Brain (organoid and tissue), 16 donors: ENCODE measurements at places on chromosomes 13 and 19.
A peak's percentile ranks its signal among the peaks of the same experiment; 100 is the strongest.

DNA sequence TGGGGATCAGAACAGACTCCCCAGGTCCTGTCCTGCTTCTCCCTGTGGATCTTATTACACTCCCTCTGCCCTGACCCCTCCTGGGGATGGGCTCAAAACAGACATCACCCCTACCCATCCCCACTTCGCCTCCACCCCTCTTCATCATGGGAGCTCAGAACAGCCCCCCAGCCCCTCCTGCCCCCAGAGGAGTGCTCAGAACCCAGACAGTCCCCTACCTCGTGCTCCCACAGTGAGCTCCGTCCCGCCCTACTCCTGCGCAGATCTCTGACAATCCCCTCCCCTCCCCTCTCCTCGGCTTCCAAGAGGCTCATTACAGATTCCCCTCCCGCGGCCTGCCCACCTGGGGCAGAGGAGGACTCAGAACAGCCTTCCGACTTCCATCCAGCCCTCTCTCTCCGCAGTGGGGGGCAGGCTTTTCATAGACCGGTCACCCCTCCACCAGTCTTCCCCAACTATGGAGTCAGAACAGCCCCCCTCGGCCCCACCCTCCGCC, 6.1 kb downstream of the NXNL1 start:
- no peak for DNase-seq

DNA sequence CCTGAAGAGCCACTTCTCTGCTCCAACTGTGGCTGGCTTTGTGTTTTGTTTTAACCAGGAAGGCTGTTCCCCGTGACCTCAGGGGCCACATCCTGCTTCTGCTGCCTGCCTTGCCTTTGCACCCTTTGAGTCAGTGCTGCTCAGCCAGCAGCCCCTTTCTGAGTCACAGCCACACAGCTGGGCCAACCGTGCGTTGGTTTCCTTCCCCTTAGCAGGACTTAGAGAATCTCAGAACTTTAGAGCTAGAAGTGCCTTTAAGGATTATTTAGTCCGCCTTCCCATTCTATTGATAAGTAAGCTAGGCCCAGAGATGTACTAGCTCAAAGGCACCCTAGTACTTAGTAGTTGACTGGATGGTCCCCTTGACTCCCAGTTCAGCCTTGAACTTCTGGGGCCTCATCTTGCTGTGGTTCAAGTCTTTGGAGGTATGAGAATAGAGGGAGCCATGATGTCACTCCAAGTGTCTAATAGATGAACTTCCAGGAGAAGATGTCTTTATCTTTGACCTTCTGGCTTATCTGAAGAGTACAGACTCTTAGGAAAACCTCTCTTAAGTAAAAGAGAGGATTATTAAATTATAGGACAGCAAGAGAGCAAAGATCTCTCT, 8.0 kb downstream of the RGCC start:
- DNase-seq = no peak

DNA sequence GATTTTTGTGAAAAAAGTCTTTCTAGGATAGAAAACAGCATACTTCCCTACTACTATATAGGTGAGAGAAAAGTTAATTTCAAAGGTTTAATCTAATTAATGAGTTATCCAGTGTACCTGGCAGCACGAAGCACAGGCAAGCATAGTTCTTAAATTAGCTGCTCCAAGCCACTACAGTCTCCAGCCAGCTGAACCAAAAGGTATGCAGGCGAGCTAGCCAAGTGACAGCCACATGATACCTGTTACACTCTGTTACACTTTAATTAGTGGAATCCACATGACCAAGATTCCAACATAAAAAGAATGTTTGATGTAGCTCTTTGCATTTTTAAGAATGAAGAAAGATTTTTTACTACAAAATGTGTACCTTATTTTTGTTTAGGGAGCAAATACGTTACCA, 15.5 kb downstream of the SLC25A30 start:
- no peak for DNase-seq

DNA sequence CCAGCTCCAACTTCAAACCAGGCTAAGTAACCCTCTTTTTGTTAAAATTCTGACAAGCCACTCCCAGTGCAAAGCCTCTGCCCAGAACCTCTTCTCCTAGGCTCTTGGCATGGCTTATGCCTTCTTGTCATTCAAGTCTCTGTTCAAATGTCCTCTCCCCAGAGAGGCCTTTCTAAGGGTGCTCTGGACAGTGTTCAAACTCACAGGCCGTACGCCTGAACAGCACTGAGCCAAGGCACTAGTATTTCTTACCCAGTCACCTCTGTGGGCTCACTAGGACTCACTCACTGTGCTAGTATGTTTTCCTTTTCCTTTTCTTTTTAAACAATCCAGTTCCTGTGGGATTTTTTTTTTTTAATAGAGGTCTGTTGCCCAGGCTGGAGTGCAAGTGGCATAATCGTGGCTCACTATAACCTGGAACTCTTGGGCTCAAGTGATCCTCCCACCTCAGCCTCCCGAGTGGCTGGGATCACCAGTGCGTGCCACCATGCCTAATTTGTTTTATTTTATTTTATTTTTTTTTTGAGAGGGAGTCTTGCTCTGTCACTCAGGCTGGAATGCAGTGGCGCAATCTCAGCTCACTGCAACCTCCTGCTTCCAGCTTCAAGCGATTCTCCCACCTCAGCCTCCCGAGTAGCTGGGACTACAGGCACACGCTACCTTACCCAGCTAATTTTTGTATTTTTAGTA, 2.3 kb upstream of the ASF1B start:
- DNase-seq = peak; percentile 57

DNA sequence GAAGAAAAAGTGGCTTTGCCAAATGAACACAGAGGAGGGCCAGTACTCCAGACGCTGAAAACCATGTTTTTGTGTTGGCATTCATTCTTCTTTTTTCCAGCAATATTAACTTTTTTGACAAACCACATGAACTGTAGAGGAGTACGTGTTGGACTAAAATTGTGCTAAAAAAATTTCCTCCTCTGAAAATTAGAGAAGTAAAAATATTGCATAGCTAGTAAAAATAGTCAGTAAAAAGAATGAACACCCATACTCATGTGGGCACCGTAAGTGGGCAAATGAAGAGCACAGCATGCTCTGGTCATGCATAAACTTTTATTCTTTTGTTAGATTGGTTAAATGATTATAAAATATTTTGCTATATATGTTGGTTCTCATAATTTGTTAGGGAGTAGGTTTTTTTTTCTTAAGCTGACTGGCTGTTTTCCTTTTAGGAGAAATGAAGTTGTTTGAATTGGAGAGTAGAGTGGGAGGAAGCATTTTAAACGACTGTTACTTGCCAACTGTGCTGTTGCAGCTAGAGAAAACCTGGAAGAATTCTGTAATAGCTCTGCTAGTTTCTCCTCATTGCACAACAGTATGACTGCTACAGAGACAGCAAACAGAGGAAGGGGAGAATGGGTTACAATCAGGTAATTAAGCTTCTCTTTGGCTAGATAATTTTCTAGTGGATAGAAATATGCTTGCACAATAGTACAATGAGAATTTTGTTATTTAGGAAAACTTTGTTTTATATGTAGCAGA, 222.4 kb downstream of the KCTD12 start:
- no peak for DNase-seq

DNA sequence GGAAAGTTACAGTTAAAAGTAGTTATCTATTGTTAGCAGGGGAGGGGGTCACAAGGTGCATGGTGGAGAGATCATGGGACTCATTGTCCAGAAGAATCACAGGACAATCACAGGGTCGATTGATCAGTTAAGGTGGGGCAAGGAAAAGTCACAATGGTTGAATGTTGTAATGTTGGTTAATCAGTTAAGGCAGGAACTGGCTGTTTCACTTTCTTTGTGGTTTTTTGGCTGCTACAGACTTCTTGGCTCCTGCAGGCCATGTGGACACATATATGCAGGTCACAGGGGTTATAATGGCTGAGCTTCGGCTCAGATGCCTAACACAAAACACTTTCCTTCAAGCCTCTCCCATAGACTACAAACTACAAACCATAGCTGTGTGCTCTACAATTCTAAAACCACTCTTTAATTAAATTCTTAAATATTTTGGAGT, 6.9 kb upstream of the ZNF431 start:
- DNase-seq = no peak

DNA sequence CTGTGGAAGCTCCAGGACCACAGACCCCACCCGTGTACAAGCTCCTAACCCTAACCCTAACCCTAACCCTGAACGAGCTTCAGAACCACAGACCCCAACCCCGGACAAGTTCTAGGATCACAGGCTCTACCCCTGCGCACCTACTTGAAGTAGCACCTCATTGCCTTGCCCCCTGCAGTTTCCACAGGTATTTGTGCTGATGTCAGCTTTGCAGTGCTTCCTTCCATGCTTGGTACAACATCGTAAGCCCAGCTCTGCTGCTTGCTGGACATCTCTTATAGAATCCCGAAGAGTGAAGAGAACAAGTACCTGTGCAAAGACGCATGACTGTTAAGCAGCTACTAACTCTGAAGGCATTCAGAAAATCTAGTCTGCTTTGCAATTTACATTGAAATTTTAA, 20.7 kb upstream of the CDC16 start:
- DNase-seq = no peak

DNA sequence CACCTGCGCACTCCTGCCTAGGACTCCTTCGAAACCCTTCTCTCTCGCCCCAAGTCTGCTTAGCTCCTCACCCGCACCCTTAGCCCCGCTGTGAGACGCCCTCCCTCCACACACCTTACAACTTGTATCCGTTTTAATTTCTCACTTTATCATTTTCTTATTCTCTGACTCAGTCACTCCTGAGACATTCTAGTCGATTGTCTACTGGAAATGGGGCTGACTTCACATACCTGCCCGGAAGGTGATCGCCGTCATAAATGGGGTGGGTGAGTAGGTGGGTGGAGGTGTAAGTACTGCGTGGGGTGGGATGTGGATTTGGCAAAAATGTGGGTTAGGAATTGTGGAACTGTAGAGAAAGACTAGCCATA, 714 bp downstream of the NDFIP2 start:
- no peak for DNase-seq

- DNase-seq = no peak
These were observed 804.6 kb downstream of the SLITRK6 start for GRCh38 chr13:84994582-84994981.

- no peak for DNase-seq
These were observed 6.2 kb upstream of the USP12 start for GRCh38 chr13:27177852-27178251.
